Fibroblast of lung (primary cell): ENCODE measurements at places on chromosomes 16 and 17. TPM values are rescaled to one million over a fixed set of nuclear protein-coding genes. Genes with fewer than 3 reads are reported as not detected.

PPY gene
- not detected in 2 replicates for total RNA-seq

SPNS3 gene
- total RNA-seq, result not detected in 2 replicates

ZNRF1 gene
- total RNA-seq, result 18.0 and 21.1 TPM in 2 replicates

CENPV gene
- 9.2 and 9.8 TPM in 2 replicates for total RNA-seq

CA5A gene
- not detected in 2 replicates for total RNA-seq

PPM1E gene
- 0.26 and 0.50 TPM in 2 replicates for total RNA-seq
